ENCODE measurements at places on chromosomes 16 and 17.
A peak's percentile ranks its signal among the peaks of the same experiment; 100 is the strongest.

GRCh38 chr17:57403236-57403635 lies 146.9 kb downstream of the MSI2 start:
- no peak for DNase-seq

DNA sequence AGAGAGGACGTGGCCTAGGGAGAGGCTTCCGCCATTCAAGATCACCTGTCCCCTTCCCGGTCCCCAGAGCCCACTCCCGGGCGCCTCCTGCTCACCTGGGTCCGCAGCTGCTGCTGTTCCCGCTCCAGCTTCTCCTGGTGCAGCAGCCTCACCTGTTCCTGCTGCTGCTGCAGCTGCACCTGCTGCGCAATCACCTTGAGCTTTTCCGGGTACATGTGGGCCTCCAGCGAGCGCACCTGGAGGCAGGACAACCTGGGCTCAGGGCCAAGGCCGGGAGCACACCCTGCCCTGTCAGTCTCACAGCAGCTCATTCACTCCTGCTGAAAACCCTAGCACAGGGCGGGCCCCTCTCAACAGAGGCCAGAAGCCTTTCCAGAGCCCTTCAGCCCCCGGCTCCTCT lies 12.5 kb downstream of the TFAP4 start:
- DNase-seq, result no peak

DNA sequence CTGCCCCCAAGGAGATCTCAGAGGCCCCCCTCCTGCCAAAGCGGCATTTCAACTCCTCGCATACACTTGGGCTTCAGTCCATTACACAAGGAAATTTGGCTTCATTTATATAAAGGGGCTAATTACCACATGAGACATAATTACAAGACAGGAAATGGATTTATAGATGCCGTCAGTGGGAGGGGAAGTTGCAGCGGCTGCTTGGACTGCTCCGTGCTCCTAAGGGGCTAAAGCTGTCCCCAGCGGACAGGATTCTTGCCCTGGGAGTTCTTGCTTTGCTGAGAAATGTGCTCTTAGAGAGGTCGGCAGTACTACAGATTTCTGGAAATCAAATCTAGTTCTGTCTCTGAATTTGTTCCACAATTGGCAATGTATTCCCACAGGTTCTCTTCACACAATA lies 57.2 kb upstream of the NLK start:
- no peak for DNase-seq

GRCh38 chr16:7675628-7676027 lies 343.0 kb downstream of the RBFOX1 start:
- DNase-seq, result no peak

DNA sequence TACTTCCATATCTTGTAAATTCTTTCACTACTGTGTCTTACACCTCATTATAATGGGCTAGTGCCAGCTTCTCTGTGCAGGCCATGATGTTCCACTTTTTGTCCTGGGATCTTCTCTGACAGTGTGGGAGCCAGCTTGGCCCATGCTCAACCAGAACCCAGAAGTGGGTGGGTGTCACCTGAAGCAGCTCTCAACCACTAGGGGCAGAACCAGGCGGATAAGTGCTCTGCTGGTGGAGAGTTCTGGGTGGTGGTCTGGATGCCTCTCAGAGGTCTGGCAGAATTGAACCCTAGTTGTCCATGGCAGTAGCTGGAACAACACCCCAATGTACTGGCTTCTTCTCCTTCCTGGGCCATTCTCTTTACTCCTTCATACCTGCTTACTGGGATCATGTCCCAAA lies 254.1 kb upstream of the N4BP1 start:
- DNase-seq, result no peak

DNA sequence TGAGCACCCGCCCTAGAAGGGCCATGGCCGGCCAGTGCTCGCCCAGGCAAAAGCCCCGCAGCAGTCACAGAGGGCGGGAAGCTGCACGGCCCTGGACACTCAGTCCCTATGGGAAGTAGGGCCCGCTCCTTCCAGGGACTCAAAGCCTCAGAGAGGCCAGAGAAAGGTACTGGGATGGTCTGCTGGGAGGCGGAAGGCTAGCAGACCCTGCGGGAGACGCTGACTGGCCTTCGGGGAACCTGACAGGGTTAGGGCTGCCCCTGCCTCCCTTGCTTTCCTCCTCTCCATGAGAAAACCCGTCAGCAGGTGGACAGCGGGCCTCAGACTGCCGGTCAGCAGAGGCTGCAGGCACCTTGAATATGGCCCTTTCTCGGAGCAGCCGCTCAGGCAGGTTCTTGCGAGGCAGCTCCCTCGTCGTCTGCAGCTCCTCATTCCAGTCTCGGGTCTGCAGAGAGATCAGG lies 11.5 kb downstream of the CLUH start:
- no peak for DNase-seq

DNA sequence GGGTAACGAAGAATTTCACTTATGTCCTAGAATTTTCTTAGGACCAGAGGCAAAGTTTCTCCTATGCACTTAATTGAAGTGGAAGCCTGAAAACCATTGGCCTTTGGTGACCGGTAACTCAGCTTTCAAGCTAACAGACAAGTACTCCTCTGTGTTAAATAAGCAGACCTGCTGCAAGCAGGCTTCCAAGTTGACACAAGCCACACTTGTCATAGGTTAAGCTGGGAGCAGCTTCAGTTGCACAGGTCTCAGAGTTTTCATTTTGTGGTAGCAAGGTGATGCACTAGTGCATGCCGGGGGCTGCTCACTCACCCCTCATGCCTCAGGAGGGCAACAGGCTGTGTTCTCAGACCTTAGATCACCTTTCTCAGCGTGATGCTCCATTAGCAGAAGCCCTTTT lies 399.9 kb downstream of the UTP18 start:
- DNase-seq, result no peak

DNA sequence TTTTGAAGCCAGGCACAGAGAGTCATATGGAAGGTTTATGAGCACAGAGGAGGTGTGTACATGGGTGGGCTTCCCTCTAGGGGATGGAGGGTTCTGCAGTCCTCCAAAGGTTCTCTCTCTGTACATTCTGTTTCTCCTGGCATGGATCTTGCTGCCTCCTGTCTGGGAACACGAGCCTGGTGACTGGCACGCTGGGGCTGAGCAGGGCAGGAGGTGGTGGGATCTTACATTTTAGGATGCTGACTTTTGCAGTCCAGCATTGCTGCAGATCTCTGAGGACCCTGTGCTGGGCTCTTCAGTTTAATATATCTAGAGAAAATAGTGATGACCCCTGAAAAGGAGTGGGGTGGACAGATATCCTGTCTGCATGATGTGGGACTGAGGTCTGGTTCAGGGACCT lies 23.0 kb downstream of the FOXL1 start:
- no peak for DNase-seq

DNA sequence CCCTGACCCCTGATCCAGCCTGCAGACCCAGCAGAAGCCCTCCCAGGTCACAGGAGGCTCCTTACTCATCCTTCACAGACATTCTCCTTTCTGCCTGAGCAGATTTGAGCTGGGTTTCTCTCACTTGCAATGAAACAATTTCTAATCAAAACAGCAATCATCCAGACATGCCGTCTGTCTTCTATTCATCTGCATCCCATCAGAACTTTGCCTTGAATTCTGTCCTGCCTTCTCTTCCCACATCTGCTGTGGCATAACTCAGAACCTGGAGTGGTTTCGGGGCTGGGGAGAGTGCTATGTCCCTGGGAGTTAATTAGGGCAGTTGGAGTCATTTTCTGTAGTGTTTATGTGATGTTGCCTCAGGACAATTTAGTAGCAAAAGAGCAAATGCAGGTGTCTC lies 278.6 kb downstream of the CBLN1 start:
- no peak for DNase-seq

GRCh38 chr17:64424324-64424849 lies 24.5 kb upstream of the MILR1 start:
- DNase-seq, result no peak

- no peak for DNase-seq
These were observed 309.0 kb downstream of the CPPED1 start for GRCh38 chr16:12494661-12495060.

GRCh38 chr17:27497696-27498095 lies 41.4 kb downstream of the KSR1 start:
- DNase-seq, result no peak

GRCh38 chr16:84144209-84144858 lies 643 bp downstream of the HSDL1 start:
- peak; percentile 36 for DNase-seq

DNA sequence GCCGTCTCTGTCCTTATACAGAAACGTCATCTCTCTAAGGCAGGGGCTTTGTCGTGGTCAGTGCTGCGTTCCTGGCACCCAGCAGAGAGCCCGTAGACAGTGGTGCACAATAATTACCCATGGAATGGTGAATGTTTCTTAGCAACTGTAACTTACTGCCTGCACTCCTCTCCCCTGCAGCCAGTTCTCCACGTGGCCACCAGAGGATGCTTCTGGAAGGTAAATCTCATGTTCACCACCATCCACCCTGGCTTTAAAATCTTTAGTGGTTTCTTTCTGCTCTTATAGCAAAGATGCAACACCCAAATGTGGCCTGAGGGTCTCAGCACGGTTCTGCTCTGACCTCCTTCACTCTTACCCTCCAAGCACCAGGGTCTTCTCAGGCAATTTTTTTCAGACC lies 150.8 kb downstream of the GRIN2A start:
- no peak for DNase-seq

- no peak for DNase-seq
These were observed 28.5 kb downstream of the SYCE1L start for GRCh38 chr16:77227745-77228144.

- no peak for DNase-seq
These were observed 67.7 kb downstream of the CYLD start for GRCh38 chr16:50809561-50809960.

- no peak for DNase-seq
These were observed 5.1 kb downstream of the KSR1 start for GRCh38 chr17:27461192-27461859.

- no peak for DNase-seq
These were observed 13.5 kb upstream of the EFCAB13 start for GRCh38 chr17:47310186-47310733.

DNA sequence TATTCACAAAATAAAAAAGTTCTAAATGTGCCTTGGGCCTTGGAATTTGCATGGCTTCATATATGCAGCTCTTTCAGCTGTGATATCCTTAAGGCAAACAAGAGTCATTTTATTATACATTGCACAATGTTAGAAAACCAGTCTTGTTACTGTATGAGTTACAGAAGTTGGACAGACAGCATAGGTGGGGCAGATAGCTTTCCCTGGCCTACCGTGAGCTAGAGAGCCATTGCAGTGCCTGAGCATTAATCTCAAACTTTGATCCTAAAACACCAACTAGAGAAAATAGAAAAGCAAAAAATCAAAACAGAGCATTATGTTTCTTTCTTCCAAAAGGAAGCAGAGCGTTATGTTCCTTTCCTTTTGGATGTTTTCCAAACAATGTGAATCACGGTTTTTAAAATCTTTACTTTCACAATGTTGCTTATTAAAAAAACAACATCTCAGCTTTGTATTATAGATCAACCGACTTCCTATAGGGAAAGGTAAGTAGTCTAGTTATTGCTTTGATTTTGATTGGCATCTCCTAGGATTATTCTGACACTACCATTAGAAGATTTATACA lies 32.2 kb downstream of the ARHGAP44 start:
- DNase-seq, result no peak

GRCh38 chr17:45438931-45439610 lies 6.4 kb upstream of the ARHGAP27 start:
- DNase-seq, result no peak
